ENCODE measurements at places on chromosomes 7 and 10.

DNA sequence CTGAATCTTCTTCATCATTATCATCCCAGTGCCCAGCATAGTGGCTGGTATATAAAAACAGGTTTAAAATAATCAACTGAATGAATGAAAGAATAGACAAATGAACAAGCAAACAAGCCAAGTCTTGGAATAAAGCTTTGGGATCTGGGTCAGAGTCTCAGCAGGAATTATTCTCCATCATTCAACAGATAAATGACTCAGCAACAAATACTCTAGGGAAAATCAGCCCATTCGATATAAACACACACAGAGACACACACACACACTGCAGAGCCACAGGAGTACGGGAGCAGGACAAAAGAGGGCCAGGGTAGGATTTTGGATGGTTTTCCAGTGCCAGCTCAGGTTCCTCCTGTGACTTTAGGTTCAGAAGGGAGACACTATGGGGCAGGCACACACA lies 29.2 kb upstream of the DLX6 start:
- DNase-seq, result no peak

DNA sequence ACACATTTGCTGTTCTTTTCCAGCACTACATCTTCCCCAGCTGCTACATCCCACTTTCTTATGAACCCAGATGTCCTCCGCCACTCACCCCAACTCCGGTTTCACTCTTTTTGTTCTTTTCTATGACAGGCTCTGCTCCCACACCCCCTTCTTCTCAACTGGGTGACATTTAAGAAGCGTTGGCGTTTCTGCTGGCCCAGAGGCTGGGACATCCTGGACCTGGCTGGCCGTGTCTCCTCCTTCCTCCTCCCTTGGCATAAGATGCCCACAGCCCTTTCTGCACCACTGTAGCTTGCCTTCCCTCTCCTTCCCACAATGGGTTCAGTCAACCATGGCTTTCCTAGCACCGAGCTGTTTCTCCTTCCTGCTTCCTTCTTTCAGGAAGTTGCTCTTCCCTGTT lies 9.4 kb upstream of the CALML5 start:
- no peak for DNase-seq

DNA sequence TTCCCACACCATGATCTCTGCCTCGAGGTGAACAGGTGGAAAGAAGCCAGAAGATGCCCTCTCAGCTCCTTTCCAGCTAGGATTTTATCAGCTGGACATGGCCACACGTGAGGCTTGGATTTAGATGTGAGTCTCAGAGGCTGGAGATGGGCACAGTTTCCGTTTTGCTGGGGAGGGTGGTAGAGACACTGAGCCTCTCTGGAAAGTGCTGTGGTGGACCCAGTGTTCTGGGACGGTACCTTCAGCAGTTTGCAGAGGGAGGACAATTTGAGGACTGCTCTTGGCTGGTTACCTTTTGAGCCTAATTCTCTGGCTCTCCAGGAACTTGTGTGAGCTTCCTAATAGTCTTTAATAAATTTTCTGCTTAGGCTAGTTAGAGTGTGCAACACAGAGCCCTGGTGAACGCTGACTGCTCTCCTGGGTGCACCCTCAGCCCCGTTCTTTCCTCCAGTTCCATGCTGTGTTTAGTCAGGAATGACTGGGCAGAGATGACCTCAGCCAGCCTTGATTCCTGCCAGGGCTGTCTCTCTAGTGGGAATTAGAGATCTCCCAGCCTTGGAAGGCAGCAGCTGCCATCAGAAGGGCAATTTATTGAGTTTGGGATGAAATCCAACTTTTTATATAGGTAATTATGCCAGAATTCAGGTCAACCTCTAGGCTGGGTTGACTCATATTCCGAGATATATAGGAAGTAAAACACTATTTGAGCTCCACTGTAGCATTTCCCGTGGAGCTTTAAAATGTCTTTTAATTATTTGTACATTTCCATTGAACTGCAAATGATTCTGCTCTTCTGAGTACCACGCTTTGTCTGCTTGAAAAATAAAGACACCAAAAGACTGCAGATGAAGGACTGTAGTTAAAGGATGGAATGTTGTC lies 103.9 kb downstream of the GATA3 start:
- no peak for DNase-seq

DNA sequence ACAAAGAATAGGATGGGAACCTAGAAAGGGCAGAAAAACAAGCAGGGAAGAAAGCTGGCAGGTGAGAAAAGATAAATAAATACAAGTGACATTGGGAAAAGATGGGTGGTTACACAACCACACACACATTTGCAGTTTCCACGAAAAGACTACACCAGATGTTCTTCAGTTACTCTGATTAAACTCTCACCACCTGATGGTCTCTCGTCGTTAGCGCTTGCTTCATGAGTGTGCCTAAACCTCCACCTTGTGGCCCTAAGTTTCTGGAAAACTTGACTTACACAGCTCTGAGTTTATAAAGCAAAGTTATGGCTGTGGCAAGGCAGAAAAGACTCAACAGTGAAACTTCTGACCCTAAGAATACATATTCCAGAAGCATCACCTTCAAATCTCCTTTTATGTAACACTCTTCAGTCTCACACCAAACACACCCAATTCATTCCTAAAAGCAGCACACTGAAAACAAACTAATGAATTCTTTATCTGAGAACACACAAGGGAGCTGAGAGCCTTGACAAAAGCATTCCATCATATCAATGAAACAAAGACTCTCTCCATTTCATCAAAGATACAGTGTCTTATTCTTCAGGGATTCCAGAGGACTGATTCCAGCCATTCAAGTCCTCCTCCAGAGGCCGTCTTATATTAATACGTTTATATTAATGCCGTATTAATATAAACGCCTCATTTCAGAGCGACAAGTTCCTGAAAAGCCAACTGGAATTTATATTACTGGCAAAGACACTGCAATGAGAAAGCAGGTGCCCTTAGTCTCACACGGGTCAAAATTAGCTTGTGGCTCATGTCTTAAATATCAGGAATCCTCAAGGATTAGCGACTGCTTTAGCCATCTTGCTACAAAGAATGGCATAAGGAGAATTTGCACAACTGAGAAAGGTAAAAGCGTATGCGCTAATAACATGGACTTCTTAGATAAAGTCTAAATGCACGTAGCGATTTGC lies 77.6 kb downstream of the RNF216 start:
- no peak for DNase-seq

GRCh38 chr10:28761084-28761846 lies 83.9 kb downstream of the BAMBI start:
- DNase-seq, result no peak

DNA sequence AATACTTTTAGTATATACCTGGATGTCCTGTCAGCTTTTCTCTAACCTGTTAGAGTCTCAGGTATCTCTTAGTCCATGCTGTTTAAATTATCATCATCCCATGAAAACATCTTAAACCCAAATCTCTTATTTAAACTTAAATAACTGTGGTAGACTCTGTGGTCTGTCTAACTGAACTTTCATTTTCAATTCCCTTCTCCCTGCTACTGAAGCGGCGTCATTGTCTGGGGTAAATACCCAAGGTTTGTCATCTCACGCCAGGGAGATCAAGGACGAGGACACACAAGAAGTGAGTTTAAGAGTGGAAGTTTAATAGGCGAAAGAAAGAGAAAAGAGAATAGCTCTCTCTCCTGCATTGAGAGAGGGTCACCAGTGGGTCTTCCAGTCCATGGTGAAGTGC lies 804.4 kb upstream of the CELF2 start:
- no peak for DNase-seq

DNA sequence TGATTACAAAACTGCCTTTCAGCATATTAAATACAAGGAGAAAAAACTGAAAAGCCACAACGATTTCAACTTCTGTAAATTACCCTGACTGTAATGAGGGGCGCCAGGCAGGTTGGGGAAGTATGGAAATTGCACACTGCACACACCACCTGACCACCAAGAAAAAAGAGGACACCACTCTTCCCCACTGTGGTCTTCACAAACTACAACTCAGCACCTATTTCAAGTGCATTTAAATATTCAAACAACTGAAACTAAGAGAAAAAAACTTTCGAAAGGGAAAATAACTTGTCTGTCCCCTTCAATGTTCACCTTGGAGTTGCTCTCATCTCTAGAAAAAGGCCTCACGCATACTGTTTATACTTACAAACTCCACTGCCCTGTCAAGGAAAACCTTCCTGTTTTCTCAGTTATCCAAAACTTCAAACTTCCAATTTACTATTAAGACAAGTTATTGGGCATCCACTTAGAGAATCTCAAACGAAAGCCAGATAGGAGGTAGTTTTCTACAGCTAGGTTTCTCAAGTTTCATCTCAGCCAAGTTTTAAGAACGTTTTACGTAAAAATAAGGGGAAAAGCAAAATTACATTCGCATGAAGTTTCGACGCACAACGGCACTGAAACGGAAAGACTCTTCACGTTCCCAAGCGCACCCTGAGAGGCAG lies 1.4 kb downstream of the LARP4B start:
- no peak for DNase-seq

- DNase-seq, result no peak
Measured at GRCh38 chr10:26681076-26681475, 16.4 kb upstream of the PDSS1 start.

DNA sequence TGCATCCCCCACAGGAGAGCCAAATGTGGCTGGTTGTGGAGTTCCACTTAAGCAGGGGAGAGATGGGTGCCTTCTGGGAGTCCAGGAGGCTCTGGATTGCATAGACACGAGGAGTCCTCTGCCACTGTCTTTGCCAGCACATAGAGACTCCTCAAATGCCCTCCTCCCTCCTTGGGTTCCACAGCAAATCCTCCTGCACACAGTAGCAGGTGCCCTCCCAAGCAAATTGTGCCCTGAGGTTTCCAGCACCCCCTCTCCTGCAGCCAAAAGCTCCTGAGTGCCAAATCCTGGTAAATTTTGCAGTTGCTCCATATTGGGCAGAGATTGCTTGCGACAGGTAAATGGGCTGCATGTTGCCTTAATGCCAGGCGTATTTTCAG lies 5.8 kb downstream of the EVX1 start:
- DNase-seq, result no peak

DNA sequence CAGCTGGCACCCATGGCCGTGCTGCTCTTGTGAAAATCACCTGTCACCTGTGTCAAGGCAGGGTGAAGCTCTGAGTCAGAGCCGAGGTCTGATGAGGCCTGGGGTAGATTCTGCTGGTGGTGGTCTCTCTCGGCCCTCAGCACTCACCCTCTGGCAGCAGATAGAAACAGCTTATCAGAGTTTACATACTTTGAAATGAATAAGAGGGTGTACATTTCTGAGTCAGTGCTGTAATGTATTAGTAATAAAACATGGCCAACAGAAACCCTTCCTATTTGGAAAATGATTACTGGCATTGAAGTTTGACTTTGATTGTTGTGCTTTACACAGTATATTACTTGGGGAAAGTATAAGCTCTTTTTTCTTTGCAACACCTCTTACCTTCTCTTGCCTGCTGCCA lies 228.8 kb downstream of the SNX10 start:
- no peak for DNase-seq

DNA sequence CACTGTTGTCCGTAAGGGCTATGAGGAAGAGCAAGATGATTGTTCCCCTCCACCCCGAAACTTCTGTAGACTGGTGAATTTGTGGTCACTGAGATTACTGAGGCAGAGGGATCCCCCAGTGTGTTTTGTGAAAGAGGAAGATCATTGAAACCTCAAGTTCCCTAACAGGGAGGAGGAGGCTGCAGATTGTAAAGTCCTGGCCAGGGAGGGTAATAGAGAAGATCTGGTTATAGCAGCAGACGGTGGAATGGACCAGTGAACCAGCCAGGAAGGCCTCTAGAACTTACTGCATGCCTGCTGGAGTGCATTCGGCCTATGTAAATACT lies 31.1 kb downstream of the LMTK2 start:
- no peak for DNase-seq

GRCh38 chr10:99619851-99620710 lies at the start of gene SLC25A28:
Gene SLC25A28, minus strand, starts transcription at chr10:99620439. Its CDS starts 104 bp downstream, at chr10:99620335.
- DNase-seq, result peak; percentile 95

- DNase-seq, result no peak
Measured at GRCh38 chr10:44516891-44517290, 132.0 kb upstream of the CXCL12 start.

DNA sequence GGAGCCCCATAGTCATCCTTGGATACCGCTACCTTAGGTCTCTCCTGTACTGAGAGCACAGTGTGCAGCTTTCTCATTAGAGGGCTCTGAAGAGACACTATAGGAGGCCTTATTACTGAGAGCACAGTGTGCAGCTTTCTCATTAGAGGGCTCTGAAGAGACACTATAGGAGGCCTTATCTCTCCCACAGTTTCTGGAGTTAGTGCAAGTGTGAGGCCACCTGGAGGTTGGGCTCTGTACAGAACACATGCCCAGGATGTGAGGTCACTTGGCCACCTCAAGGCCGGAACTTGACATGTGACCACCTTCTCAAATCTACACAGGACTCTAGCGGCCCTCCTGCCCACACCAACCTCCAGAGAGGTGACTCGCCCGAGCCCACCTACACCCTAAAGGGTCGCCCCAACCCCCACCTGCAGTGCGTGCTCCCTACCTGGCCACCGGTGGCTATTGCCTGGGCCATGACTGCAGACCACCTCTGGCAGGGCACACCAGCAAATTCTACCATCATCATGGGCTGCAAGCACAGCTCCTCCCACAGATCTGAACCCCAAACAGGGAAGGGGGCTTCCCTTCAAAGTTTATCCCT lies 24.6 kb downstream of the FRMPD2 start:
- DNase-seq, result no peak

DNA sequence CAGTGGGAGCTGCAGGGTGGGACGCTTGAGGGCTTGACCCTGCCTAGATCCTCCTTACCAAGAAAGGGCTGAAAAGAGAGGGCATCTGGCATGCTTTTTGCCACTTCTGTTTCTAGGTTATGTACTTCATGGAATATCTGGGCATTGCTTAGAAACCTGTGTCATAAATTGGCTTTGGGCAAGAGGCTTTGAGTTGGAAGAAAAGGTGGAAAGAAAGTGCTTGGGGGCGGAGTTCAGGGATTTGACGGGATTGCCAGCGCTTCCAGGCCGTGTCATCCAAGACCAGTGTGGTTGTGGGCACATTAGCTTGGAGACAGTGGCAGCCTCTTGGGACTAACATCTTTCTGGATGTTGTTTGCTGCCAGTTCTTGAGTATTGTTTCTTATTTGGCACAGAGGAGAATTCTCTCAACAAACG lies 825 bp downstream of the ZNF862 start:
- DNase-seq, result no peak

DNA sequence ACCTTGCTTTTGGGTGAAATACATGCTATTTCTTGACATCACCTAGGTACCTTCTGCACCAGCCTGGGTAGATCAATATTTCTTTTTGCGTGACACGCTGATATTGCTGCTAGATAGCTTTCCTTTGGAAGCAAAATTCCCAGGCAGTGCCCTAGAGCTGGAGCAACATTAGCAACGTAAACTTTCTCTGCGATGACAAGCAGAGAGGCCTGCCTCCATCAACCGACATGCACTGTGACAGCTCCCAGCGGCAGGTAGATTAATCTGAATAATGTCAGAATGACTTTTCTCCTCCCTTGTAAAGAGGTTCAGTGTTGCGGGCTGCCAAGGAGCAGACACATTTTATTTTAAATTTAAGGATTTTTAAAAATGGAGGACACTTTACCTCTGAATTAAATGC lies 307.4 kb downstream of the GALNT17 start:
- DNase-seq, result no peak
